ENCODE measurements at places on chromosomes 1 and 21.

GRCh38 chr1:241579434-241579833 is 47.3 kb downstream of the KMO start:
- peaks cover 10% of the 10 kb centered on the region for H3K27me3 ChIP-seq
- DNase-seq = no peak
- H3K4me3 ChIP-seq = no peak overlapping the region
- no peak overlapping the region for H3K27ac ChIP-seq
- H3K4me1 ChIP-seq = peaks cover 3% of the 10 kb centered on the region

DNA sequence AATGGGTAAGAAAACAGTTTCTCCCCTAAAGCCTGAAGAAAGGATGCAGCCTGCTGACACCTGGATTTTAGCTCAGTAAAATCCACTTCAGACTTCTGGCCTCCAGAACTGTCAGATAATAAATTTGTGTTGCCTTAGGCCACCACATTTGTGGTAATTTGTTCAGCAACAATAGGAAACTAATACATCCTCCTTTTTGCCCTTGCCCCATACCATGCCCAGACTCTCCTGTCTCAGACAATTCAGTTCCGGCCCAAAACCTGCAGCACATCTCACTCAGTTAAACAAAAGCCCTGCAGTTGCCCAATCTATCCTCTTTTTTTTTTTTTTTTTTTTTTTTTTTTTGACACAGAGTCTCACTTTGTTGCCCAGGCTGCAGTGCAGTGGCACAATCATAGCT is 25.8 kb downstream of the SMIM12 start:
- no peak overlapping the region for H3K27ac ChIP-seq
- H3K4me3 ChIP-seq = no peak overlapping the region
- no peaks in the 10 kb centered on the region for H3K36me3 ChIP-seq
- no peak for DNase-seq
- H3K27me3 ChIP-seq = no peaks in the 10 kb centered on the region

DNA sequence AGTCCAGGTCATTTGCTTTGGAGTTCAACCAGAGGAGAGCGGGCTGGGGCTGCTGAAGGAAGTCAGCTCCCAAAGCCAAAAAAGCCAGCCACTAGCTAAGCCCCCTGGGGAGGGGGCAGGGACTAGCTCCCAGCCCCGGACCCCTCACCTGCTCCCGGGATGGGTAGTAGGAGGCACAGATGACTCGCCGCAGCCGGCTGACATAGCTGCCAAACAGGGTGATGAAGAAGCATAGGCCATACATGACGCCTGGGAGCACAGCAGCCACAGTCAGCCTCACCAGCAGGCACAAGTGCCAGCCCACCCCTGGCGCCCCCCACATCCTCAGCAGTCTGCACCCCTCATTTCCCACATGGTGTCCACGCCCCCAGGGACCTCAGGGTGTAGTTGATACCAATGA is 7.4 kb downstream of the DCST2 start:
- H3K27ac ChIP-seq = no peak overlapping the region
- DNase-seq = no peak
- peaks cover 3% of the 10 kb centered on the region for H3K27me3 ChIP-seq
- peaks cover 6% of the 10 kb centered on the region for H3K4me1 ChIP-seq
- H3K4me3 ChIP-seq = no peak overlapping the region

- DNase-seq = no peak
- no peak overlapping the region for H3K4me3 ChIP-seq
- peaks cover 11% of the 10 kb centered on the region for H3K4me1 ChIP-seq
- peaks cover 30% of the 10 kb centered on the region for H3K27me3 ChIP-seq
- no peak overlapping the region for H3K27ac ChIP-seq
These were observed 67.2 kb downstream of the UBIAD1 start for GRCh38 chr1:11340233-11340632.

GRCh38 chr1:62467092-62467491 is 30.2 kb downstream of the USP1 start:
- H3K4me3 ChIP-seq = no peak overlapping the region
- no peak for DNase-seq
- peaks cover 5% of the 10 kb centered on the region for H3K36me3 ChIP-seq

DNA sequence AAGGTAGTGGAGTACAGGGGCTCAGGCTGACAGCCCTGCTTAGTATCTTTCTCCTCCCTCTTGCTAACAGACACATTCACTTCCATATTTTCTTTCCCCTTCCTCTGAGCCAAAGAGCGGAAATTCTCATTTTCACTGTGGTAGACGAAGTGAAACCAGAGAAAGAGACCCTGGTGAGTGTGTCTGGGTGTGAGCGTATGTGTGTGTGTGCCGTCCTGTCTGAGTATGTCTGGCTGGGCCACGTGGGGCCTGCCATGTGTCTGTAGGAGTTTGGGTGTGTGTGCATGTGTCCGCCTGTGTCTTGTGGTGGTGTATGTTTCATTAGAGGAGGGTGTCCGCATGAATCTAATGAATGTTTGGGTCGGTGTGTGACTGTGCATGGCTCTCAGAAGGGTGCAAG is 1.7 kb downstream of the COL8A2 start:
- peaks cover 21% of the 10 kb centered on the region for H3K4me1 ChIP-seq
- H3K27ac ChIP-seq = no peak overlapping the region

DNA sequence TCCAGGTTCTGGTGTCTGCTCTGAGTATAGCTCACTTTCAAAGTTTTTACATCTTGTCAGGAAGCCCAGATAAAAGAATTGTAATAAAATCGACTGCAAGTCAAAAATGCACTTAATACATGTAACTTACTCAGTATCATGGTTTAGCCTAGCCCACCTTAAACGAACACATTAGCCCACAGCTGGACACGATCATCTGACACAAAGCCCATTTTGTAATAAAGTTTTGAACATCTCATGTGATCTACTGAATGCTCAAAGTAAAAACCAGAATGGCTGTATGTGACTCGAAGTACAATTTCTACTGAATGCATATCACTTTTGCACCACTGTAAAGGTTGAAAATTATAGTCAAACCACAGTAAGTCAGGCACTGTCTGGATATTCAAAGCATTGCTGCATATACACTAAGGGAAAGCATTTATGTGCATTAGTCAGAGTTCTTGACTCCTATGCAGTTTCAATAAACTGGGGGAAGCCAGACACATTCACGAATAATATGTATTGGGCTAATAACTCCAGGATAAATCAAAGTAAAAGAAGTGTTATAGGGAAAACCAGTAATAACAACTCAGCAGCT is 12.2 kb upstream of the TDRD10 start:
- H3K27ac ChIP-seq = no peak overlapping the region
- no peak overlapping the region for H3K4me3 ChIP-seq
- H3K27me3 ChIP-seq = peaks cover 15% of the 10 kb centered on the region
- DNase-seq = no peak
- peaks cover 24% of the 10 kb centered on the region for H3K4me1 ChIP-seq

DNA sequence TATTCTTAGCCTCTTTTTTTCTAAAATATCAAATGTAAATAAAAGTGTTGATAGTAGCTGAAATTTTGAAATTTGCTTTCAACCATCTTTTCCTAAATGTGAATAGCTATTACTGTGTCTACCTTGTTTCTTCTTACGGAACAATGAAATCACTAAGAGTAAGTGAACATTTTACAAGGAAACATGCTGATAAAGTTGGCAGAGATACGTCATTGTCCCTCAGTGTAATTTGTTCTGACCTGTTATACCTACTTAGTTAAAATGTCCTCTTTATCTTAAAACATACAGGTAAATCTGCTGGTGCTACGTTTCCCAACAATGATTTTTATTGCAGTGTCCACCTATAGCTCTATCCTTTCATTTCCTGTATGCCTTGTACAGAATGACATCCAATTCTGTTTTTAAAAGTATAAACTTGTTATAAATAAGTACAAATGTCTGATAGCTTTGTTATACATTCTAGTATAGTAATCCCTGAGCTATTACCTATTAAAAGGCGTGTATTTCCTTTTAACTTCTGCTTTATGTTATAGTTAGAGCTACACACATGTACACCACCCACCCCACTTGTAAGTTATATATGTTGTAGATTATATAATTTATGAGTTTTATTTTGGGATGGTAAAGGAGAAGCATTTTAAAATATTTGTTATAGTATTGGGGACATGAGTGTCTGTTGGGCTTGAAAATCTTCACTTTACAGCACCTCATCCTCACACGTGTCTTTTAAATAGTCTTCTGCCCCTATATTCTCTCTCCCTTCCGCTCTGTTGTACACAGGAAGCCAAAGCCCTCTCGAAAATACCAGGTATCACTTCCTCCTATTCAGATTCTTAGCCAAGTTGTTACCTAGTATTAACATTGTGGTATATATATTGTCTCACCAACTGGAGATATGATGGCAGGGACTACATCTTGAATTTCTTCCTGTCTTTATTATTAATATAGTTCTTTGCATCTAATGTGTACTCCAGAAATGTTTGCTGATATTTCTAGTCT is 25.2 kb downstream of the LAMC1 start:
- H3K27ac ChIP-seq = no peak overlapping the region
- DNase-seq = no peak
- H3K4me3 ChIP-seq = no peak overlapping the region
- H3K4me1 ChIP-seq = no peaks in the 10 kb centered on the region
- H3K27me3 ChIP-seq = peaks cover 66% of the 10 kb centered on the region

GRCh38 chr1:18927082-18927653 is 24.8 kb upstream of the ALDH4A1 start:
- H3K4me1 ChIP-seq = peaks cover 78% of the 10 kb centered on the region
- peaks cover 3% of the 10 kb centered on the region for H3K36me3 ChIP-seq
- H3K27ac ChIP-seq = peak overlapping the region; percentile 100
- no peaks in the 10 kb centered on the region for H3K27me3 ChIP-seq
- peak; percentile 42 for DNase-seq

- no peak overlapping the region for H3K27ac ChIP-seq
- peaks cover 9% of the 10 kb centered on the region for H3K27me3 ChIP-seq
- H3K4me1 ChIP-seq = peaks cover 19% of the 10 kb centered on the region
- H3K4me3 ChIP-seq = no peak overlapping the region
- no peak for DNase-seq
These were observed 3.6 kb upstream of the AHCYL1 start for GRCh38 chr1:109981004-109981335.

DNA sequence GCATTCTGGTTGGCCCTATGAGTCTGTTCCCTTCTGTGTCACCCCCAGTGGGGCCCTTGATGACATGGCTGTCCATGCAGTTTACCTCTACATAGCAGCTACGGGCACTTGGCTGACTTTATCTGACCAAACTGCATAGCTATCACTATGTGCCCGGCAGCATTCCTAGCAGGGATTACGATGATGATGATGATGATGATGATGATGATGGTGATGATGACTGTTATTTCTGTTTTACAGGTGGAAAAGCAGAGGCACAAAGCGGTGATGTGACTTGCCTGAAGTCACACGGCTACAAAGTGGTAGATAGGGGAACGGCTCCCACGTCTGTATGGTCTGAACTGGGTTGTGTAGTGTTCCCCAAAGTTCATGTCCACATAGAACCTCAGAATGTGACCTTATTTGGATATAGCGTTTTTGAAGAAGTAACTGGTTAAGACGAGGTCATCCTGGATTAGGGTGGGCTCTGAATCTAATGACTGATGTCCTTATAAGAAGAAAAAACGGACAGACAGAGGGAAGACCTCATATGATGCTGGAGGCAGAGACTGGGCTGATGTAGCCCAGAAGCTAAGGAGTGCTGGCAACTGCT is 57.6 kb downstream of the RUNX1 start:
- H3K4me1 ChIP-seq = peaks cover 63% of the 10 kb centered on the region
- DNase-seq = no peak
- H3K4me3 ChIP-seq = no peak overlapping the region
- no peaks in the 10 kb centered on the region for H3K27me3 ChIP-seq

GRCh38 chr1:172467446-172467845 is 23.6 kb upstream of the PIGC start:
- no peaks in the 10 kb centered on the region for H3K36me3 ChIP-seq
- DNase-seq = no peak
- no peaks in the 10 kb centered on the region for H3K27me3 ChIP-seq
- H3K4me3 ChIP-seq = no peak overlapping the region

GRCh38 chr1:63874278-63874880 is 100.6 kb downstream of the ROR1 start:
- H3K4me3 ChIP-seq = no peak overlapping the region
- no peaks in the 10 kb centered on the region for H3K36me3 ChIP-seq
- no peaks in the 10 kb centered on the region for H3K27me3 ChIP-seq
- no peak for DNase-seq
- H3K4me1 ChIP-seq = no peaks in the 10 kb centered on the region
- no peak overlapping the region for H3K27ac ChIP-seq

- no peak overlapping the region for H3K4me3 ChIP-seq
- H3K27me3 ChIP-seq = no peaks in the 10 kb centered on the region
- DNase-seq = no peak
- peaks cover 14% of the 10 kb centered on the region for H3K36me3 ChIP-seq
These were observed 1.7 kb upstream of the TRAPPC10 start for GRCh38 chr21:44010429-44010828.

- H3K4me1 ChIP-seq = peaks cover 65% of the 10 kb centered on the region
- H3K27me3 ChIP-seq = no peaks in the 10 kb centered on the region
- peak overlapping the region; percentile 57 for H3K4me3 ChIP-seq
- peaks cover 9% of the 10 kb centered on the region for H3K36me3 ChIP-seq
These were observed 26.2 kb upstream of the C1orf105 start for GRCh38 chr1:172394141-172394751.

- H3K27ac ChIP-seq = peak overlapping the region; percentile 69
- H3K4me3 ChIP-seq = peak overlapping the region; percentile 58
- peaks cover 22% of the 10 kb centered on the region for H3K27me3 ChIP-seq
- no peak for DNase-seq
These were observed 2.6 kb upstream of the DVL1 start for GRCh38 chr1:1351511-1352427.

DNA sequence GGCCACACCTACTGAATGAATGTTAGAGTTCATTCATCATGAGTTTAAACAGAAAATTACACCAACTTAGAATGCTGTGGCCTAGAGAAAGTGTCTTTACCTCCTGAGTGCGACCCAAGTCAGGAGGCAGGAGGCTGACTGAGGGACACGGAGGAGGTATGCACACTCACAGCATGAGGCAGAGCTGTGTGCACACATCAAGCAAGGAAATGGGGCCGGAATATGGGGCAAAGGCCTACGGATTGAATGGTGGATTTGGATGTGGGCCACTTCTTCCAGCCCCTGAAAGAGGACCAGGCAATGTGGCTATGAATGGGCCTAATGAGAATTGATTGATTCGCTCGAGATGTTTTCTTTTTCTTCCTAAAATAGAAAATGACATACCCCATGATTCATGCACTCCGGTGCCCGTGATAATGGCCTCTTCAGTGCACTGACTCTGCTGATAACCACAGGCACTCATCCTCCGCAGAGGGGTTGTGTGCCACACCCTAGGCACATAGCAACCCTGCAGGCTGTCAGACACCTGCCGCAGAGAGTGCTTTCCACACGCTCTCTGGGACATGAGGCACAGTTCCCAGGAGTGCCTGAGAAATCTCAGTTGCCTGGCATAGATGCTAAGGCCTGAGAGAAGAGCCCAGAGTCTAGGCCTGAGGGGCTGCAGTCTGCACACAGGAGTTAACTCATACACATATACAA is 155.5 kb downstream of the GLUL start:
- no peaks in the 10 kb centered on the region for H3K36me3 ChIP-seq
- peaks cover 4% of the 10 kb centered on the region for H3K27me3 ChIP-seq
- no peak overlapping the region for H3K27ac ChIP-seq
- peaks cover 6% of the 10 kb centered on the region for H3K4me1 ChIP-seq
- H3K4me3 ChIP-seq = no peak overlapping the region

Measured in activated CD4-positive, alpha-beta T cell treated with anti-CD3 and anti-CD28 coated beads, Interleukin-2, amount 10 ng/mL, durations not matched to agents 7 days and 5 days (primary cell).